ENCODE measurements at places on chromosomes 4 and X.

DNA sequence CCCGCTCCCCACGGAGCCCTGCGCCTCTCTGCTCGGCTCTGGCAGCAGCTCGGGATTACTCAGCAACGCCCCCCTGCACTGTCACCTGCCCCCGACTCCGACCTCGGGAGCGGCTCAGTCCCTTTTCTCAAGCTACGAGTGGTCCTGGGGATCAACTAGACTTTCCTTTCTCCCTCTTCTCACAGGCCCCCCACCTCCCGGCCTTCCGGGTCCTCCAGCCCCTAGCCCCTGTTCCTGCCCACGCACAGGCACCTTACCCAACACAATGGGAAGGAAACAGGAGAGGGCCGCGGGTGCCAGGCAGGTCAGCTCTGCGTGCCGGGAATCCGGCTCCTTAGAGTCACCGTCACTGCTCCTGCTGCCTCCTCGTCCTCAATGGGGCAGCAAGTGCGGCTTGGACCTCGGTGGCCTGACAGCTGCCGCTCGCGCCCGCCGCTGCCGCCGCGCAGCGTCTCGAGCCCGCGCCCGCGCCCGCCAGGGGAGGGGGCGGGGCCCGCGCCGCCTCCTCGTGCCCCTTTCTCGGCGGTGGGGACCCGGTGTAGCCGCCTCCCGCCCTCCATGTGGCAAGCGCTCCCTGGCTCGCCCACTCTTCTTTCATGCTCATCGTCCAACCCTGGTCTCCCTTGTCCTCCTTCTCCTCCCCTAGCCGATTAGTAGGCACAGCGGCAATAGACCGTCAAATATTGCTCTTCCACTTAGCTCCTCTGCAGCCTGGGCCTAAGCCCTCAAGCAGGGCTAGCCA is at the start of gene RAB9B:
Gene RAB9B, minus strand, starts transcription at position 455 of the 742 bp plus-strand sequence. CDS start 6,473 bp downstream, outside the sequence.
- peak; percentile 72 for DNase-seq

DNA sequence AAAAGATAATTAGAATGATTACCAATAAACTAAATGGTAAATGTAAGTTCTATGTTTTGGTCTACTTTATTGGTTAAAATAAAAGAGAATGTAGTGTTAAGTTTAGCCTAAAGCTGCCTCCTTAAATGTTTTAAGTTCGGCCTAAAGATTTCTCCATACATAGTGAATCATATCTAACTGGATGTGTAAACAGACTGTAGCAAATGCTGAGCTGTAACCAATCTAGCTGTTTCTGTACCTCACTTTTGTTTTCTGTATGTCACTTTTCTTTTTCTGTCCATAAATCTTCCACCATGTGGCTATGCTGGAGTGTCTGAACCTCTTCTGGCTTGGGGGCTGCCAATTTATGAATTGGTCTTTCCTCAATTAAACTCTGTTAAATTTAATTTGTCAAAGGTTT is 121.2 kb downstream of the TBCK start:
- no peak for DNase-seq

DNA sequence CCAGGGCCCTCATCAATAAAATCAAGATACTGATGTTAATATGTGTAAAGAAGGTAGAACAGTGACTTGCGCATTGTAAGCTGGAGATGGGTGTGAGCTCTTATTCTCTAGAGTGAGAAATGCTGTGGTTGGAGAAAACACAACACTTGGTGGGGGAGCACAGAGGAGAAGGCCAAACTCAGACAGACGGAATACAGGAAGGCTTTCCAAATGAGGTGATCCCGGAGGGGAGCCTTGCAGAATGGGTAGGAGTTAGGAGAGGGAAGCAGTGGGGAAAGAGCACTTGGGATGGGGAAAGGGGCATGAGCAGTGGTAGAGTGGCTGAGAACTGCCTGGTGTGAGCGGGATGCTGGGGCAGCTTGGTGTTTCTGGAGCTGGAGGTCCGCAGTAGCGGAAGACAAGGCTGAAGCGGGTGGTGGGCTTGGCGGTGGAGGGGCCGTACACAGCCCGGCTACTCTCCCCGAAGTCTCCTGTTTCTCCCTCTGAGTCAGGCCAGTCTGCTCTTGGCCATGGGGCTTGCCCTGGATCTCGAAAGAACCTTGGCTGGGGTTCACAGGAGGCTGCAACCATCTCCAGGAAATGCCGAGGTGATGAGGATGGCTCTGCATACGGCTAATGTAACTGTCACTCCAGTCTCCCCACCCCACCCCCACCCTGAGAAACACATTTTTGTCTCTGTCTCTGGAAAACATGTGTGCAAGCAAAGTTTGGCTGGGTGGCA is 11.3 kb upstream of the PLAC1 start:
- no peak for DNase-seq

DNA sequence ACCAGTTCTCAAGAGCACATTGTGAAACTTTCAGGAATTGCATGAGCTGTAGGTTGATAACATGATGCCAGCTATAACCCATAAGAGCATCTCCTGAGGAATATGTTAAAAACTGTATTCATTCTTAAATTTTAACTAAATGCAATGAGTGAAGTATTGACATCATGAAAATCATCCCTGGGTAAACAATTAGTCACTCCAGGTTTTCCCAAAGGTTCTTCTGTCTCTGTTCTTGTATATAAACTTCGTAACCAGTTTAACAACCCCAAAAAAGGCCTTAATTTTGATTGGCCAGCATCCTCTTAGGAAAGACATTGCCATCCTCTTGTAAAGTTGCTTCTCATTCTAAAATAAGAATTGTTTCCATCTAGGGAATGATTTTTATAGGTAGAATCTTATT is 80.4 kb downstream of the TET2 start:
- DNase-seq, result no peak

DNA sequence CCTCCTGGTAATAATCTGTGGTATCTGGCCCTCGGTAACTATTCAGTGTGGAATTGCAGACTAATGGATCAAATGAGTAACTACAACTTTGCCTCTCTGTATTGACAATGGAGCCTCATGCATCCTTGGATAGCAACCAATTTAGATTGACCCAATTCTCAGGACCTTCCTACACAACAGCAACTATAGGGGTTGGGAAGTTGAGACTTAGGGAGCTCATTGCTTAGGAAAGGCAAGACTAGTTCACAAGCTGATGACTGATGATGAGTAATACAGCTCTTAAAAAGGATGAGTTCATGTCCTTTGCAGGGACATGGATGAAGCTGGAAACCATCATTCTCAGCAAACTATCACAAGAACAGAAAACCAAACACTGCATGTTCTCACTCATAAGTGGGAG is 47.5 kb upstream of the KLHL13 start:
- no peak for DNase-seq

DNA sequence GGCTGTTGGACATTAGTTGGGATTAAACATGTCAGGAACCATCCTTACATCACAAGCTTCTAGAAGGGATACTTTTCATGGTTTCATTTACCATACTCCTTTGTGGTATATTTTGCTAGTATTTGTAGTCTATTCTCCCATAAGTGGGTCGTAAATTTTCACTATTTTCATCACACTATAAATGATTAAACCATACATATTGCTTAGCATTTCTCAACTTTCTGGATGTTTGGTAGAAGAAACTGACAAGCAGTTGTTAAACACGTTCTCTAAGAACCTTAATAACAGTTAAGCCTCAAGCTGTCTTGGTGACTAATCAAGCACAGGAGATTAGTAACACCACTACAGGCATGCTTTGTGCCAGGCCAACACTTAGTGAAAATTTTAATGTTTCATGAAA is 375.5 kb downstream of the NAF1 start:
- no peak for DNase-seq

- DNase-seq, result no peak
Measured at GRCh38 chr4:85515701-85516100, 40.8 kb downstream of the ARHGAP24 start.

GRCh38 chrX:19122641-19123009 is 357 bp upstream of the ADGRG2 start:
- DNase-seq, result no peak

- DNase-seq, result no peak
Measured at GRCh38 chr4:121829511-121829910, 5.8 kb upstream of the CCNA2 start.

DNA sequence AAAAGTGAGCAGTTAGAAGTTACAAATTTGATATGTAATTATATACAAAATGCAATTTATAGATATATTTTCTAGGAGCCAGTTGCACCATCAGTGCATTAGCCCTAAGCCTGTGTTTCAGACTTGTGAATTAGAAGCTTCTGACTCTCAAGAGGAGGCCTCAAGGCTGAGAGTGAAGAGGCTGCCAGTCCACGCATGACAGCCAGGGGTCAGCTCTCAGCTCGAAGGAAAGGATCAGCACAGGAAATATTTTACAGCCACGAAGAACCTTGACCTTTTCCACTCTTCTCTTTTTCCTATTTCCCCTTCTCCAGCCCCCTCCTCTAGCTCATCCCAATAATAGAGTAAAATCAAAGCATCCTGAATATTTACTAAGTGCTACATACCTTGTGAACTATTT is 642.4 kb downstream of the TRIML1 start:
- DNase-seq, result no peak

DNA sequence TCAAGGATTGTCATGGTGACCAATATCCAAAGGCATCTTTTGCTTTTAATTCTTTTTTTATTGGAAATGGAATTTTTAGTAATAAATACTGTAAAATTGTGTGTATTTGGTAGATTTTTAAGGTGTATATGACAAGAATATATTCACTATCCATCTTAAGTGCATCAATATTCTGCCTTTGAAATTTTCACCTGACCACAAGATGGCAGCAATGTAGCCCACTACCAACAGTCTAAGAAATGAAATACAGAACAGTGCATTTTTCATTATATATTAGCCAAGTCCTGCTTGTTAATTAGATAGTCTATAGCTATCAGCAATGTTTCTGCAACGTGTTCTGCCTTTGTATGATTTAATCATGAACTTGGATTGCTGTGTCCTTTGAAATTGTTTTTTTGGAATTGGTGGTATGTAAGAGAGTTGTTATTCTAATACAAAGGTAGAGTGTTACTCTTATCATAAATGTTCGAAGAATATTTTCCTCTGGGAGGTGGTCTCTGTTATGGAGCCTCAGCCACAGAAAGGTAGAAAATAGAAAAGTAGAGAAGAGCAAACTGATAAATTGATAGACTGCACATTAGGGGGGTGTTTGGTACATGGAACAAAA is 38.2 kb downstream of the HPGDS start:
- peak; percentile 35 for DNase-seq

GRCh38 chr4:31678356-31678755 is 958.2 kb downstream of the PCDH7 start:
- DNase-seq, result no peak

- DNase-seq, result no peak
Measured at GRCh38 chr4:48103483-48104139, 30.4 kb downstream of the TXK start.

GRCh38 chr4:151688003-151688784 is 72.6 kb downstream of the GATB start:
- no peak for DNase-seq

- peak; percentile 32 for DNase-seq
Measured at GRCh38 chrX:136784231-136784630, 3.5 kb upstream of the ARHGEF6 start.

GRCh38 chr4:173426064-173426463 is 27.1 kb upstream of the SCRG1 start:
- DNase-seq, result peak; percentile 79

DNA sequence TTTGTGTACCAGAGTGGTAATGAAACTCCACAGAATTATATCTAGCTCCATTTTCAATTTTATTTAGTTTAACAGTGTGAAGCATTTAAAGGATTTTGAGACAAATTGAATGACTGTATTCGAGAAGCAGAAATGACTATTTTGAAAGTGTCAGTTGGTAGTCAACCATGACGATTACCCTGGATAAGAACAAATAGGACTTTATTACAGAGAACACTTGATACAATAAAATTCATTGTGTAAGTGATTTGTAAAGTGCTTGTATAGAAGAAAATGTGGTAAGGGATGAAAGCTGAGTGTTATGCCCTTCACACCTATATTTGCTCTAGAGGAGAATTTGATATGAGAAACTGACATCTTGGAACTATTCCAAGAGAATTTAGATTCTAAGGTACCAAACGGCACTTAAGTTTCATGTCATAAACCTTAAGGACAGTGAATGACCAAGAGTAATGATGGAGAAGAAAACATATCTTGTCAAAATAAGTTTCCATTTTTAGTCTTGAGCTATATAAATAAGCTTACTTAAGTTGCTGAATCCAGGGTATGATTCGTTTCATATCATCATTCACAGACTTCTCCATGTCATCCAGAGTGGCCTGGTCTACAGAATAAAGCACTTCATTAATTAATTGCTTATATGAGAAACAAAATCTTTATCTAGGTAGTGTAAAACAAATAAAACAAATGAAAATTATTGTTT is 34.6 kb downstream of the MED14 start:
- no peak for DNase-seq

GRCh38 chr4:182555997-182556418 is 312.8 kb downstream of the TENM3 start:
- no peak for DNase-seq

- no peak for DNase-seq
Measured at GRCh38 chr4:153784166-153784699, 4.7 kb downstream of the SFRP2 start.

DNA sequence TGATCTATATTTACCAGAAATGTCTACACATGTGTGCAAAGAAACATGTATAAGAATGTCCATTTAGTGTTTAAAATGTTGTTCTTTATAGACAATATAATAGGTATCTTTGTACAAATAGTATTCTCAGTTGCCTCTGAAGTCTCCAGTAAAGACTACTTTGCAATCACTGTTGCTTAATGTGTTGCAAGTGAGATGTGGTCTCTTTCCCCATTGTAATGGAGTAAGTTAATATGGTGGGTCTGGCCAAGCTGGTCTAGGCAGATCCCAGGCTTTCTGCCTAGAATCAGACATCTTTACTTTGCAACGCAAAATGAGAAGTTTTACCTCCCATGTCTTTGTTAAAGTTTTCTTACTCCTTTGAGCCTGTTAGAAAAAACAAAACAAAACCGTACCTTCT is 144.8 kb downstream of the GABRA3 start:
- no peak for DNase-seq

DNA sequence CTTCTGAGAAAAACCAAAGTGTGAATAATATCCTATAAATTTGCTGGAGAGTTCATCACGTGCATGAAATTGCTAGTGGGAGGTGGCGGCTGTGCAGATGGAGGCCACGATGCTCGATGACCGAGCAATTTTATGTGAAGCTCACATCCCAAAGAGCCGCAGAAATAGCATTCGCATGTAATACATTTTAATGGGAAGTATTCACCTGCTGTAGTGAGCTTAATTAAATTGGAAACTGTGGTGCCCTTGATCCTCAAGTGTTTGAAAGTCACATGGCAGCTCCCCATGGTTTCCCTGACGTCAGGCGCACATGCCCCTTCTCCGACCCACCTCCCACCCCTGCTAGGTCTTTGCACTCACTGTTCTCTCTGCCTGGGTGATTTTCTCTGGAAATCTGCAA is 136.8 kb downstream of the STK32B start:
- no peak for DNase-seq

DNA sequence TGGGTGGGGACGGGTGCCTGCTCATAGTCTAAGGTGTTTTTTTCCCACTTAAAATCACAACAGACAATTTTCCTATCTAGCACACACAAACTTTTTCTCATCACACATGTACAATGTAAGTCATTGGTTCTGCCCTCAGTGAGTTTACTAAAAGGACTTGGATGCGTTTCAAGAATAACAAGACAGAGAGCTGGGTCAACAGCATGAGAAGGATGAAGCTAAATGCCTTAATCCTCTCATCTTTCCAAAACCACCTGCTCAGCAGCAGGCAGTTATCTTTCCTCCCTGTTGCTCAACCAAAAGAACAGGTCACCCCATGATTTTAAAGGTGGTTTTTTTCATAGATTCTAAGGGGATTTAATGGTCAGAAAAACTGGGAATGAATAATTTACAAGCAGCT is 40.1 kb downstream of the OFD1 start:
- DNase-seq, result no peak

GRCh38 chr4:108192056-108192455 is 23.3 kb upstream of the LEF1 start:
- no peak for DNase-seq

Data from DND-41 (cell line).